ENCODE measurements at places on chromosomes 3 and 15. TPM values are rescaled to one million over a fixed set of nuclear protein-coding genes. Genes with fewer than 3 reads are reported as not detected.

DNA sequence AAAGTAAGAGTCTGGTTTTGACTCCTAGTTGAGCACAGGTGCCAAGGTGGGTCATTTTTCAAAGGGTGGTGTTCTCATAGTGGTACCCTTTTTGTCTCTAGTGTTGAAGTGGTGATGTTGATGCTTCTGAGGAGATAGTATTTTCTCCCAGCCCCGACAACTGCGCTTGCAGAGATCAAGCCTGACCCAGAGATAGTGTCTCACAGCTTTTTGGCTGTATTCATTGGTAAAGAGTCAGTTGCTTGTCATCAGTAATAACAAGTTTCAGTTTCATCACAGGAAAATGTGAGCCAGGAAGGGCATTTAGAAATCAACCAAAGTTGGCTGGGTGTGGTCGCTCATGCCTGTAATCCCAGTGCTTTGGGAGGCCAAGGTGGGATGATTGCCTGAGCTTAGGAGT lies 139.3 kb downstream of the NFKBIZ start:
- DNase-seq: no peak

- DNase-seq: no peak
Measured at GRCh38 chr3:96071097-96071496, 743.3 kb upstream of the EPHA6 start.

DNA sequence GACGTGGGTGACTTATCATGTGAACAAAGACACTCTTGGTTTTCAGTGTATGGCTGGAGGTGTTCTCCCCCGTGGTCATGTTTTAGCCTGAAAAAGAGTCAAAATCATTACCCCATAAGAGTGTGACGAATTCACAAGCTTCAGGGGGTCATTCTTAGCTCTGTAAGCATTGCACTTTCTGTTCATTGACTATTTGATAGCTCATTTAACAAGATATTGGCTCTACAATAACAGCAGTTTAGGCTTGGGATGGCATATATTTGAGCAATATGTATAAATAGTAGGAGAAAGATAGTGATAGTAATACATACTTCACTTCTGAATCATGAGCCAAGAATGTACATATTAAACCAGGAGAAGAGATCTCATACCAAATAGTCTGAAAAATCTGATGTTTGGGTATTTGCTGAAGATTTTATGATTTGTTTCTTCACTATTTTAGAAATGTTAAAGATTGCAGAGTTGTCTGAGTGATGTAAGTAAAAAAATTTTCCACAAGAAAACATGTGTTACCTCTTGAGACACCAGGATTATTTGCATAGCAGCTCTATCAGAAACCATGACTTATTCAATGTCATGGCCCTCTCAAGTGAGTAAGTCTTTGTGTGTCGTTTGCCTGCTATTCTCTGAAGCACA lies 996.0 kb downstream of the OTOL1 start:
- DNase-seq: no peak

GRCh38 chr3:149512073-149512782 lies 37.7 kb downstream of the TM4SF4 start:
- DNase-seq: peak; percentile 67

DNA sequence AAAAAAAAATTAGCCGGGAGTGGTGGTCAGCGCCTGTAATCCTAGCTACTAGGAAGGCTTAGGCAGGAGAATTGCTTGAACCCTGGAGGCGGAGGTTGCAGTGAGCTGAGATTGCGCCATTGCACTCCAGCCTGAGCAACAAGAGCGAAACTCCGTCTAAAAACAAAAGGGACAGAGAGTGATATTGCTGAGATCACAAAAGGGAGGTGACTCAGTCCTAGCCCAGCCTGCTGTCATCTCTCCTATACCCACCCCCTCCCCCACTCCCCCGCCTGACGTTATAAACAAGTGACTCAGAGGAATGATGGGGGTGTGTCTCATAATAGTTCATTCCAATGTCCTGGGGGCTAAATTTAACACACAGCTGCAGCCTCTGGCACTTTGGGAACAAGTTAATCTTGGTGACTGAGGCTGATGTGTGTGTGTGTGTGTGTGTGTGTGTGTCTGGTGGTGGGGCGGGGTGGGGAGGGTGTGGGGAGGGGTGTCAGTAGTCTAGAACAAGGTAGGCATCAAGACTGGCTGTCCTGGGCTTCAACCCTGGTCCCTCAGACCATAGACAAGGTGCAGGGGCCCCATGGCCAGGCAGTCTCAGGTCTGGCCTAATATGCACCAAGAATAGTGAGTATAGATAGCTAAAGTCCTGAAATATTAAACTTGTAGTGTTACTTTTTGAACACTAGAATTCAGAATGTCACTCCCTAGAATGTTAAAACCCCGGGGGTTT lies 1.3 kb upstream of the KLHL40 start:
- peak; percentile 88 for DNase-seq

GRCh38 chr3:188294113-188294512 lies 140.2 kb downstream of the LPP start:
- DNase-seq: no peak

DNA sequence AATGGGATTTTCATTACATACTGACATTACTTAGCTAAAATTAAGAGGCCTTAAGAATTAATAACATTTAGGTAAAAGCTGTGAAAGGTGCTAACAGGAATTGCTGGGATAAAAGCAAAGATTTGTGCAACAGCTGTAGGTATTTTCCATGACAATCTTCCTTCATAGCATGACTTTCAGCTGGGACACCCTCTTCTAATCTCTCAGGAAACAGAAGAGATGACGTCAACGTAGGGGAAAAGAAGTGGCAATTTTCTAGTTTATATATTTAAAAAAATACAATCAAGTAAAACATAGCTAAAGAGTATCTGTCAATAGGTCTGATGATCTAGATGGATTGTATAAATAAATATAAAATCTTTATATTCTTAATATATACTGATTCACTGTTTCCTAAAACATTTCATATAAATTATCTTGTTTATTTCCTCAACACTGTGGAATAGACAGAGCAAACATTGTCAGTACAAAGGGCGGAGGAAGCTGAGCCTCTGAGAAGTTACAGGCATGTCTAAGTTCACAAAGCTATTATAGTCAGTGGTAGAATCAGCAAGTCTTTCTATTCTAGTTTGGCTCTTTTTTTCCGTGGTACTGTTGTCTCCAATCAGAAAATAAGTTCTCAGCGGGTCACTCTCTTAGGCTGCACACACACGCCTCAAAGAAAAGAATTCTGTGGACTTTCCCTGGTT lies 217.0 kb downstream of the P3H2 start:
- DNase-seq: no peak

- peak; percentile 25 for DNase-seq
Measured at GRCh38 chr3:13715167-13715954, 164.5 kb downstream of the WNT7A start.

- no peak for DNase-seq
Measured at GRCh38 chr3:191369616-191370010, 39.3 kb upstream of the UTS2B start.

DNA sequence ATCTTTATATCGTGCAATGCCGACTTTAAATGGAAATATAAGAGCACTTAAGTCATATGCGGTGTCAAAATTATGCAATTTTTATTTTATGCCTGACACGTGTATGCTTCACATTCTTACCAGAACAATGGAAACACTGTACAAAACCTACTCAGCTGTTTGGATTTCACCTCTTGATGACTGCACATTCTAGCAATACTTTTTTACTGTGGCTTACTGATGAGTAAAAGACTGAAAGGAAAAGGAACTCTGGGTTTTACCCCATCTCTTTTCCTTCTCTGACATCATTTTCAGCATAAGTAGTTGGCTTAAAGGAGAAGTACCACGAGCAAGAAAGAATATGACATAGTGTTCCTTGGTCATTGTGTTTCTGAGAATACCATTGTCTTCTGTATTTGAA lies 142.8 kb downstream of the POLR2M start:
- no peak for DNase-seq

- DNase-seq: no peak
Measured at GRCh38 chr15:67033012-67033411, 32.4 kb upstream of the SMAD3 start.

- no peak for DNase-seq
Measured at GRCh38 chr15:98433346-98433745, 215.0 kb upstream of the IGF1R start.

- no peak for DNase-seq
Measured at GRCh38 chr3:102473648-102474047, 38.8 kb downstream of the ZPLD1 start.

GRCh38 chr3:66398228-66399025 lies 102.4 kb downstream of the LRIG1 start:
- no peak for DNase-seq

DNA sequence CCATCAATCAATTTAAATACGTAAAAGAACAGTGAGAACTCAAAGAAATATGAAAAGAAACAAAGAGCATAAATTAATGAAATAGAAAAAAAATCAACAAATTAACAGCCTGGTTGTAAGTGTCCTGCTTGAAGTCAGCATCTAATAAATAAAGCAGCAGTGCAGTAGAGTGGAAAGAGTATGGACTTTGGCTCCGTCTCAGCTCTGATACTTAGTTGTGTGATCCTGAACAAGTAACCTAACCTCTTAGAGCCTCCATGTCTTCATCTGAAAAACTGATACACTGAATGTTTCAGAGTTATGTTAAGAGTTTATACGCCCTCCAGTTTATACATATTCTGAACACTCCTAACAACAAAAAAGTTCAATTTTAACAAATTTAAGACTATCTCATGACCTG lies 44.6 kb downstream of the TFDP2 start:
- no peak for DNase-seq

DNA sequence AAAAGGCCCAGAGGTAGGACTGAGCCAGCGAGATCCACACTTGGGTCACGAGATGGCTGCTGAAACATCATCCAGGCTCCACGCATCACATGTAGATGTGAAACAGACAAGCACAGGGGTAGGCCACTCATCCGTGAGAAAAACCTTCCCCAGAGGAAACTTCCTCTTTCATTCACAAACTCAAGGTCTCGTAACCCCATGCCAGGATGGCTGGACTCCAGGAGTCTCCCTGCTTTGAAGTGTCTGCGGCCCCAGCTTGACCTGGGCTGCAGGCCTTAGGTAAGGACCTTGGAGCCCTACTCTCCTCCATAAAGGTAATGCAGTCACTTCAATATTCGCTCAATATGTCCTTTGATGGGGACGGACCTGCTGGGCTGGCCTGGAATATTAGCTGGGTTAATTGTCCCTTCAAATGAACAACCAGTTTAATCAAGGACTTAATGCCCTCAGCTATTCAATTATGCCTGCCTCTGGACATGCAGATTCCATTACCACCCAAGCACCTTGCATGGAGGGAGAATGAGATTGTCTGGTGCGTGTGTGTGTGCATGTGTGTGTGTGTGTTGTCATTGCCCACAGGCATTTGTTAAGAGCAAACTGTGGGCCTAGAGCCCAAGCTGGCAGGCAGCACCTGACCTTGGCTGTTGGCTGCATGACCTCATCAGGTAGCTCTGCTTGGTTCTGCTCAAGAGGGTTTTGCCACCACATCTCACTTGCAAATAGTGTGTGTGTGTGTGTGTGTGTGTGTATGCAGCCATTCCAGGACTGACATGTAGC lies 186.9 kb upstream of the TLE3 start:
- peak; percentile 34 for DNase-seq

DNA sequence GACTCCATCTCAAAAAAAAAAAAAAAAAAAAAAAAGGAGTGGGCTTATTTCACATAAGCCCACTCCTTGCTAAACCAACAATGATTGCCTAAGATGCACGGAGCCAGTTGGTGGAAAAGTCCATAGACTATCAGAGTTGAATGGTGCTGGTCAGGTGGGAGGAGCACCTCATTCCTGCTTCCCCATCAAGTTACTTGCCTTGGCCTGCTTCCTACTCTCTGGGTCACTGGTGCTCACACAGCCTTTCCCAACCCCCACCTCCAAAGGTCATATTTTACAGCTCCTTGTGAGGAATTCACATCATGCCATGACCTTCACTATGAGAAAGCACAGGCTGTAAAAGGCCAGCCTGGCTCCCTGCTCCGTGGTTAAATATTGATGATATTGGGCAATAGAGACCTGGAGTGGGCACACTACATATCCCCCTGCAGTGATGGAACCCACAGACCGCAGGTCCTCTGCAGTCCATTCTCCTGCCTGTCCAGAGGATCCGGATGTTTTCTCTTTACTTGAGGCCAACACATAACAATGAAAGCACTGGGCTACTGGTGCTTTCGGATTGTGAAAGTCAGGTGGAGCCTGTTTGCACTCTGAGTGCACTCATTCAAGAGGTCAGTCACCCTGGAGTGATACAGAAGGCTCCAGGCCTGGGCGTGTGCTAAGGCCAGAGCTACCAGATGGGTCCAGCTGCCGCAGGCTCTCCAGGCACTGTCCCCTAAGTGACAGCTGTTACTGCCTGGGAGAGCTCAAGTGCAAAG lies at the start of gene SLC51B:
Gene SLC51B, plus strand, starts transcription at position 664 of the 758 bp plus-strand sequence. CDS start 4,618 bp downstream, outside the sequence.
- no peak for DNase-seq

GRCh38 chr3:185552358-185552877 lies at the start of gene LIPH:
Gene LIPH, minus strand, starts transcription at chr3:185552588. Its CDS starts 117 bp downstream, at chr3:185552471.
- DNase-seq: no peak

GRCh38 chr3:172135820-172136219 lies 96.4 kb downstream of the FNDC3B start:
- no peak for DNase-seq

DNA sequence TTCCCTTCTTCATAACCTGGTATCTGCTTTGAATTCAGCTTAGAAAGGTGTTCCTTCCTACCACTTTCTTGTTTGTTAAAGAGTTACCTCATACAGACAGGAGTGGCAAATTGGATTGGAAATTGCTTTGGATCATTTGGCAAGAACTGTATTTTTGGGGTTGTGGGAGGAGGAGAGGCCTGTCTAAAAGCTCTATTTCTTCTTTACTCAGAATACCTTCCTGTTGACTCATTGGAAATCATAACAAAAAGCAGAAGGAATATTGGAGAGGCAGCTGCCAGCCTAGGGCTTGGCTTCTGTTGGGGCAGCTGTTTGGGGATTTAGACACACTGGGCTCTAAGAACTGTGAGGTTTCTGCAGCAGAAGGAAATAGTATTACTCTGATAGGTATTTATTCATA lies 14.2 kb downstream of the IQGAP1 start:
- DNase-seq: peak; percentile 81

DNA sequence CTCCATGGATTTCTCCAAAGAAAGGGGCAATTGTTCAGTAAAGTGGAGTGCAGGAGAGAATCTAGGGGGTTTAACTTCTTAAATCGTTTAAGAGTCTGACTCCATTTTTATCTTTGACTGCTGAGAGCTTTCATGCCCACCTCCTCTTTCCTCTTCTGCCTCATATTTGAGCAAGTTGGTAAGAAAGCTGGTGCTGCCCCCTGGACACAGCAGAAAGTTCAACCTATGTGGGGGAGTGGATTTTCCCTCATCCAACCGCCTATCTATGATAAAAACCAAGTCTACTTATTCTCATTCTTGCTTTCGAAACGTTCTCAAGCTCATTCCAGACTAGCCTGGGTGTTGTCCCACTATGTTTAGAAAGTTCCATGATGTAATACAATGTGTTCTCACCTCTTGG lies 26.0 kb downstream of the HHLA2 start:
- DNase-seq: no peak

GRCh38 chr3:36215241-36215640 lies 165.1 kb upstream of the STAC start:
- no peak for DNase-seq

GRCh38 chr3:20401253-20401652 lies 215.2 kb upstream of the SGO1 start:
- DNase-seq: no peak

GRCh38 chr3:45552794-45553371 lies 41.7 kb upstream of the LIMD1 start:
- no peak for DNase-seq

The RYR3 gene
- 23.1 TPM for total RNA-seq

The NLGN1 gene
- total RNA-seq: 15.5 TPM

The USP50 gene
- 1.1 TPM for total RNA-seq

The ITGB5 gene
- 369 TPM for total RNA-seq

The EPHB1 gene
- 3.6 TPM for total RNA-seq

The TGFBR2 gene
- total RNA-seq: 303 TPM

The CALML4 gene
- total RNA-seq: 8.3 TPM

The ZNF501 gene
- total RNA-seq: 4.6 TPM

The CHRD gene
- total RNA-seq: 12.0 TPM

The RAP2B gene
- total RNA-seq: 20.7 TPM

The MAP1A gene
- total RNA-seq: 36.4 TPM

The HYAL1 gene
- 9.3 TPM for total RNA-seq
